ENCODE measurements at places on chromosomes 4 and X.

DNA sequence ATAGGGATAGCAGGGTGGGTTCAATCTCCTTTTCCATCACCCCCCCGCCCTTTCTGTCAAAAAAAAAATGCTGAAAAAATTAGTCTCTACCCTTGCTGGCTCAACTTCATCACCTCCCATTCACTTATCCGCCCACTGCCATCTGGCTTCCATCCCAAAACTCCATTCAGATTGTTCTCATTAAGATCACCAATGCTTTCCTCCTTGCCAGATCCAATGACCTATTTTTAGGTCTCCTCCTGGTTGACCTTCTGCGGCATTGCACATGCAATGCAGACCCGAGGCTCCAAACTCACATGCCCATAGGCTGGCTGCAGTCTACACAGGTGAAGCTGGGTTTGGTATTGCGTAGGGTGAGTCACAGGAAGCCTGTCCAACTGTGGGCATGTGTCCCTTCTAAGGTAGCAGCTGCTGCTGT is 21.1 kb upstream of the STIM2 start:
- DNase-seq, result no peak

DNA sequence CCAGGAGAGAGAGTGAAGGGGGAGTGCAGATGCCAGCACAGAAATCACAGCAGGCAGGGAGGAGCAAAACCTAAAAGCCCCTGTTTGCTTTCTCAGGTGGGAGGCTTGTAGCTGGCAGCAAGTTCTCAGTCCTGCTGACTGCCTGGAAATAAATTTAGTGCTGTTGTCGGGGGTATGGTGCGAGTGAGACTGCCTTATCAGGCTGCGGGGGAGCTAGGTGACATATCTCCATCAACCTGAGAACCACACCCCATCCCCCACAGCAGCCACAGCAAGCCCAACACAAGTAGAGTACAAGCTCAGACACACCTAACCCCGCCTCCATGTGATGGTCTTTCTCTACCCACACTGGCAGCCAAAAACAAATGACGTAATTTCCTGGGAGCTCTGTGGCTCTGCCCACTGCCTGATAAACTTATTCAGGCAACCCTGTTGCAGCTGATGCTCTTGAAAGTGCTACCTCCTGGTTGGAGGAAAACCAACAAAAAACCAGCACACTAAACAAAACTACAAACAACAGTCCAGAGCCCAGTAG is 953.4 kb upstream of the NDST4 start:
- no peak for DNase-seq

DNA sequence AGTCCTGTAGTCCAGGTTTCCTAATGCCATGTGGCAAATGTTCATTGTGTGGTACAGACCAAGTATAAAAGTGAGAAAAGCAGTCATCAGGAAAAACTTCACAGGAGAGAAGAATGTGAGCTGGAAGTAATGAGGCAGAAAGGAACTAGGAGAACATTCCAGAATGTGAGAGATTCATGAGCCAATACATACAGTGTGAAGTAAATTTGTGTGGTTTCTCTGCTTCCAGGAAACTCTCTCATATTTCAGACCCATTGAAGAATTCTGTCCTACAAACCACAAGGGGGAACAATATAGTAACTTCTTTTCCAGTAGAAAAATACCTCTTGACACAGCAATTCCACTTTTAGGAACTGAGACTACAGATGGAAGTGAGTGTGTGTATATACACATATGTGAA is 136.5 kb downstream of the RNF150 start:
- DNase-seq, result no peak

DNA sequence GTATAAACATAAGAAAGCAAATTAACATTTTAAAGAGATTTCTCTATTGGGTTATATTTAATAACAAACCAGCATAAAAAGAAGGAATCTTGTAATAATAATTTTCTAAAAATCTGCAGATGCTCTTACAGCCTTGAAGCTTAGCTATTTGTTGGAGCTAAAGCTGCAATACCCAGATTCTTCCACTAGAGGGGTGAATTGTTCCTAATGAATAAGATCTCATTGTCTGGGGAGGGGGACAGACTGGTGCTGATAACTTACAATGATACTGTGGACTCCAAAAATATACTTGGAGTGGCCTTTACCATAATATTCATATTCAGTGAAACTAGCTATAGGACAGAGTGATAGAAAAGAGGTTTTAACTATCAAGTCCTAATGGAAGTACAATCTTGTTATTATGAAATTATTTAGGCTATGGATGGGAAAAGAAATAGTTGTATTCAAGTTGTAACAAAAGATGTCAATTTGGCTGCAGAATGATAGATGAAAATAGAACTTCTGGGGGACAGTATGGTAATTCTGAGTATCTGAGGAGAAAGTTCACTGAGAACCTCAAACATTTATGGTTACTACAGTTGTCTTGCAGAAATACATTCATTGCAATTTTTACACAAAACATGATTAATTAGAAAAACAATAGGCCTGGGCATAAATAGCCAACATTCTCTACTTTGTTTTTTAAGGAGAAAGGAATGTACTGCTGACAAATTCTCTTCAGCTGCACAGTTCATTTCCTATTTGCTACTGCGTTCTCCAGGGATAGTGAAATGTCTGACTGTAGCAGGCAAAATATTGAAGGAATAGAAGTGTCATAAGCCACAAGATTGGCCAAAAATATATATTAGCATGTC is 443.3 kb downstream of the GBA3 start:
- DNase-seq, result no peak

GRCh38 chr4:43103048-43103447 is 210.5 kb downstream of the GRXCR1 start:
- DNase-seq, result no peak

GRCh38 chr4:54837576-54838140 is 179.9 kb downstream of the KIT start:
- no peak for DNase-seq

GRCh38 chrX:22575161-22575845 is 302.6 kb downstream of the CBLL2 start:
- no peak for DNase-seq

- DNase-seq, result no peak
Observed at GRCh38 chrX:312621-313331, 5.8 kb downstream of the GTPBP6 start.

- no peak for DNase-seq
Observed at GRCh38 chr4:61442936-61443335, 242.8 kb downstream of the ADGRL3 start.

DNA sequence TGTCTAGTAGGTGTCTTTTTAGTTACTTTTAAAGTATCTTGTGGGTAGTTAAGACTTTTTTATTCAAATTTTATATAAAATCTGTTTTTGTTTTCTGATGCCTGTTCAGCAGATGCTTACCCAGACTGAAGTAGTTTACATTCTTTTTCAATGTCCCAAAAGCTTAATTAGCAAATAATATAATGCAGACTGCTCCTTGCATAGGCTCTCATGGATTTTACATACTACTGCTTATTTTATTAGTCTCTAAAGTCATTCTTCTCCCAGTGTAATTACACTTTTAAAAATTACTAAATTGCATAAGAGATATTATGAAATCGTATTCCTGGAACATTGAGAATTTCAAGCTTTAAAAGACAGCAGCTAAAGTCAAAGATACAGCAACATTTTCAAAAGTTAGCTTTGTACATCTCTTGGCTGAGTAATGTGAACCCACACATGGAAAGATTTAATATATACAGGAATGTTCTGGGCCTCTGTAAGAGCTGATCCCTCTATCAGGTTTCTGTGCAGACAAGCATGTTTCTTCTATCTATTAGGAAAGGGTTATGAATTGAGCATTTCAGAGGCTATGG is 148.4 kb upstream of the SPRY1 start:
- DNase-seq, result no peak

DNA sequence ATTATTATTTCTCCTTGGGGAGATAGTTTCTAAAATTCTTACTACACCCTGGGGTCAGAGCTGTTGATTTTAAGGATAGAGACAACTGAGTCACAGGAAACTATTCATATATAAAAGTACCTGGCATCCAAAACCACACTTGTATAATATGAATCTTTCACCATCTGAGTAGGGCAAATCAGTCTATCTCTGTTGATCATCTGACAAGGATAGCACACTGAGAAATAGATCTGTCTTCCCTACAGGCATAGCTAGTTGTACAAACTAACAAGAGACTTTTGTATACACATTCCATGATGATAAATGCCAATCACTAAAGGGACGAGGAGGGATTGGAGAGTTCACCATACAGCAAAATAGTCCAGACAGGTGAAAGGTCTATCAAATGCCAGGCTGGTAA is 30.0 kb downstream of the PKD2 start:
- no peak for DNase-seq

DNA sequence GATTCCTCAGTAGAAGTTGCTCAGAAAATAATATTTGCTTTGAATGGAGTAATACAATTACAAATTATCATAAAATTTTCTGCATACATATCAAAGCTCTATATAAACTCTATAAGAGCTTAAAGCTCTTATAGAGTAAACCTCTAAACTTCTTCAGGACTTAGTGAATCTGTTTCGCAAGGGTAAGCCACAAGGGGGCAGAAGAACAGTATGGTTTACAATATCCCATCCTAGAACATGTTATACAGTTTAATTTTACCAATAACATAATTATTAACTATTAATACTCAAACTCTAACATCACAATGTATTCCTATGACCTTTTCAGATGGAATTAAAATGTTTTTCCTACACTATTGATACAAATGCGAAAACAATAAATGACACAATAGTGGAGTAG is 33.8 kb upstream of the SPANXN1 start:
- DNase-seq, result no peak

- no peak for DNase-seq
Observed at GRCh38 chr4:155543126-155543765, 123.4 kb upstream of the GUCY1A1 start.

DNA sequence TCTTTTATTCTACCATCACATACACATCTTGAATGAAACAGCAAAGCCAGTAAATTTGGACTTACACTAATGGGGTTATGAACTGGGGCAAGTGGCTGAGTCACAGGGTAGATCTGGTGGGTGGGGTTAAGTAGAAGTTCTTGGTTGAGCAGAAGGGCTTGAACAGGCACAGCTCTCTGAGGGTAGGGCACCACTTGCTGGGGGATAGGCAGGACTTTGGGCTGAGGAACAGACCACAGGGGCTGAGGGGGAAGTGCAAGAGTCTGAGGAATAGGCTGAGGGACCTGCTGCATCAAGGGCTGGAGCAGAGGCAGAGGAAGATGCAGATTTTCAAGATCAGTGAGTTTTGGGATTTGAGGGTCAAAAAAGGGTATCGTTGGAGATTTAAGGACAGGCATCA is 8.3 kb downstream of the CSN2 start:
- DNase-seq, result no peak

DNA sequence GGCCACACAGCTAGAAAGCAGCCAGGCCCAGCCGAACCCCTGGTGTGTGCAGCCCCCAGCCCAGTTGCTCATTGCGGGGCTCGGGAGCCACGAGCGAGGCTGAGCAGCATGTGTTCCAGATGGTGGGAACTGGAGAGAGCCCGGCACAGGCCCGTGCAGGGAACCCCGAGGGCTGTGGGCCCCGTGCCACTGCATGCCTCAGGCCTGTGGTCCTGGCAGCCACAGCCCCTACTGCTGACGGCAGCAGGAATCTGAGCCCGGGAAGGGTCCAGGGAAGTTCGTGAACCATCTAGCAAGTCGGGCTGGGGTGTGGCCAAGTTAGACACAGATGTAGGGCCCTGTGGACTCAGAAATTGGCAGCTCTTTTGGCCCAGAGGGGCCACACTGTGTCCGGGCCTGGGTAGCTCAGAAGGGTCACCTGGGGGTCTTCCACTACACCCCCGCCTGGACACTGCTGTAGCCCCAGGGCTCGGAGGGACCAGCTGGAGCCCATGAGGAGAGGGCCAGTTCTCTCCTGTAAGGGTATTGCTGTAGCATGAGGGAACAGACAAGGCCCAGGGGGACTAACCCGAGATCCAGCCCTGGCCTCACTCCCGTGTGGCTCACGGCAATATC is 12.1 kb downstream of the HTRA3 start:
- DNase-seq, result no peak

DNA sequence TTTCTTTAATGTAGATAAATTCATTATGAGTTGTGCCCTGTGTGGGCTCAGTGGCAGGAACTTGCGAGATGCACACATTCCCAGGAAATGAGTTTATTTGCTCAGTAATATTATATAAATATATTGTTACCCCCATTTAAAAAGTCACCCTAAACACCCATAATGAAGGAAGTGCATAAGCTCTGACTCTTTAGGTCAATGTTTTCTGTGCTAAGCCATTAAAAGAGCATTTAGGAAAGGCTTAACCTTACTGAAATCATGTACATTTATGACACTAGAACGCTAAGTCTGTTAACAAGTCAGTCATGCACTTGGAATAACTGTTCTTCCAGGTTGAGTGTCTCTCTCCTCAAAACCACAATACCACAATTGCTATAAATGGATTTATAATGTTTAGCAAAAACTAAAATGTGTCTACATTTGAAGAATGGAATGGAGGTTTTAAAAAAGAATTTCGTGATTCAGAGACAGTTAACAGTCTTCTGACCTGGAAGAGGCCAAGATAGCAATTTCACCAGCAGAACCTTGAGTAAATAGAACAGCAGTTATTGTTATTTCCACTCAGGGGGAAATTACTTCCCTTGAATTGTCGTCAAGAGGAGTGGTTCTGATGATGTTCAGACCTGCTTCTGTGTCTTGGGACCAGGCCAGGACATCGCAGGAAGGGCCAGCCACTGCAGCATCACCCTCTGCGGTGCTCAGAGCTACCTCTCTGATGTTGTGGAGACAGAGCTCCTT is 91.1 kb upstream of the VEGFC start:
- no peak for DNase-seq

DNA sequence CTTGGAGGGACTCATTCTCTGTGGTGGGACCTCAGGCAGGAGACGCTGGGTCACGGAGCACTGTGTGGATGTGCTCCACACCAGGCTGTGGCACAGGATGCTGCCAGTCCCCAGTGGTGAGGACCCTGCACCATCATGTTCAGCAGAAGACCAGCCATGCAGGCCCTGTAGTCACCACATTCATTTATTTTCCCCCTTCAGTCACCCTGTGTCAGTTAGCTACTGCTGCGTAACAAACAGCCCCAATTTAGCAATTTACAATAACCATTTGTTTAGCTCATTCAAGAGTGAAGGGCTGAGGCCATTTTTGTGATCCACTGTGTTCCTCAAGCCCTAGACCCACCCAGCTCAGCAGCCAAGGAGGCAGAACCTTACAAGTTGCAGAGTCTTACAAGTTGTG is 23.6 kb upstream of the ADRA2C start:
- no peak for DNase-seq

DNA sequence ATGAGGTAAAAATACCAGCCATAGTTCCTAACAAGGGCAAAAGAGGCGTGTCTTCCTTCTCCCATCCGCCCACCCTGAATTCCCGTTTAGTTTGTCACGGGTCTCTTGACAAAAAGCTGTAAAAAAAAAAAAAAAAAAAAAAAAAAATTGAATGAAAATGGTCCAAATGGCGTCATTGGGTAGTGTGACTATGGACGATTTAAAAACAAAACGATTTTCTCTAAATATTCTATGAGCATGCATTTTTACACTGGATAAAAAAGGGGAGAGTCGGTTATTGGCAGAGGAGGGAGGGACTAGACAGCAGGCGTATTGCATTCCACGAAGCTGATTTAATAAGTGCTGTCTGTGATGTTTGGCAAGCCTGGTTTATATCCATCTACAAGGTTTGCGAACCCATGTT is at the start of gene FAM133A:
Gene FAM133A, plus strand, starts transcription at position 338 of the 403 bp plus-strand sequence. CDS start 35,214 bp downstream, outside the sequence.
- no peak for DNase-seq

Measured in activated gamma-delta T cell treated with Interleukin-2 at 50 U/mL for 16 hours (primary cell).